ENCODE measurements at places on chromosomes 13 and 19.
A peak's percentile ranks its signal among the peaks of the same experiment; 100 is the strongest.

GRCh38 chr13:47326061-47326460 lies 429.2 kb upstream of the HTR2A start:
- no peak for DNase-seq

DNA sequence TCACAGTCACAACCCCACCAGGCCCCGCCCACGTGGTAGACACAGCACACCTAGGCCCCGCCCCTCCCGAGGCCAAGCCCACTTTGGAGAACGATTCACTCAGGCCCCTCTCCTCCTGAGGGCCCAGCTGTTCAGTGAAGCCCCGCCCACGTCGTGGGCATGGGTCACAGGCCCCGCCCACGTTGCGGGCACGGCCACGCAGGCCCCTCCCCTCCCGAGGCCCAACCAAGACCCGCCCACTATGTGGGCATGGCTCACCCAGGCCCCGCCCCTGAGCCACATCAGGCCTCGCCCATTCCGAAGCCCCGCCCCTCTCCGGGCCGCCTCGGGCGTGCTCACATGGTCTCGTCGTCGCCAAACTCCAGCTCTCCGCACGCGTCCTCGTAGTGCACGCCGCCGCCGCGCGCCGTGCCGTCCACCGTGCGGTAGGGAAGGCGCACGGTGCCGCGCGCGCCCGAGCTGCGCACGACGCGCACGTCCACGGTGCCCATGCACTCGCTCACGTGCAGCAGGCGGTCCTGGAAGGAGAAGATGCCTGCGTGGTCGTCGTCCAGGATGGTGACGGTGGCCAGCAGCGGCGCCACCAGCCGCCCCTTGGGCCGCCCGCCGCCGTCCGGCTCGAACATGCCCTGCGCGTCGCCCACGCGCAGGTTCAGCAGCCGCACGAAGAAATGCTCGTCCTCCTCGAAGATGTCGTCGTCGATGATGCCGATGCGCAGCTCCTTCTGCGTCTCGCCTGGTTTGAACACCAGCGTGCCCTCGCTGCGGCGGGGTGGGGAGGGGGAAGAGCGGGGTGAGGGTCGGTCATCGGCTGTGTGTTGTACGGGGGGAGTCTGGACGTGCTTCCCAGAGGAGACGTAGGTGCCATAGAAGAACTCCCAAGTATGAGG lies 24.0 kb downstream of the SLC8A2 start:
- DNase-seq: peak; percentile 74

- DNase-seq: no peak
These were observed 5.2 kb downstream of the CEACAM4 start for GRCh38 chr19:41621654-41622053.

DNA sequence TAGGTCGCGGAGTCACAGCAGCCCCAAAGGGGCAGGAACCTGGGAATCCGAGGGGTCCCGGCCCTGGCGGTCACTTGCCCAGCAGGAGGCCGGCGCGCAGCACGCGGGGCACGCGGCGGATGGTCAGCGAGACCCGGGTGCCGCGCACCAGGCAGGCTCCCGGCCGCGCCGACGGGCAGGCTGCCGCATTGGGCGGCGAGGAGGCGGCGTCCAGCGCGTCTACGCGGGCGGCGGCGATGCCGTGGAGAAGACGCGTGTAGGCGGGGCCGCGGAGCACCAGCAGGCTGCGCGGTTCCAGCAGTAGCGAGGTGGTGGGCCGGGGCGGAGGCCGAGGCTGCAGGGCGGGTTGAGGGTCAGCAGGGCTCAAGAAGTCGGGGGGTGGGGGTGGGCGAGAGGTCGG lies 607 bp upstream of the SYNE4 start:
- DNase-seq: no peak

DNA sequence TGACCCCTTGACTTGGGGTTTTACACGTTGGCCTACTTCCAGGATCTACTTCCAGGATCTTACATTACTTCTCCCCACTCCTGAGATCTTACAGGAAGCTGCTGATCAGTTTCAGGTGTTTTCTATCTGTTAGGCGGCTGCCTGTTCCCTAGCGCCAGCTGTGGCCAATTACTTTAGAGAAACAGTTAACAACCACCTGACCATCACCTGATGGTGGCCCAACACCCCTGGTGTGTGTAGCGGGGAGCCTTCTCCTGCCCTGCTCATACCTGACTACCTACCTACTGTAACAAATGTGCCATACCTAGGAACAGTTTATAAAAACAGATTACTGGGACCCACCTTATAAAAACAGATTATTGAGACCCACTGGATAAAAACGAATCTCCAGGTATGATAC lies 2.8 kb upstream of the POP4 start:
- no peak for DNase-seq

DNA sequence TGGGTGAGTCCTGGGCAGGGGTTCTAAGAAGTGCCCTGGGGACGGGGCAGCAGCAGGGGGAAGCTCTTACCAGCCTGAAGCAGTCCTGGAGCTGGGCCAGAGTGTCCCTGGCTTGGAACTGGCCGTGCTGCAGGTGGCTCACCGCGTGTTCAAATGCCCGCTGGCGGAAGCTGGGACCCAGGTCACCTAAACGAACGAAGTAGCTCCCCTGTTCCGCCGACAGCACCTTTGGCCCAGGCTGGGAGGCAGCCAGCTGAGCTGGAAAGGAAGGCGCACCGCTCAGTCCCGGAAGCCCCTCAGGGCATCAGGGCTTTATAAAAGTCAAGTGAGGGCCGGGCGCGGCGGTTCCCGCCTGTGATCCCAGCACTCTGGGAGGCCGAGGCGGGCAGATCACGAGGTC lies 9.6 kb downstream of the PLIN4 start:
- DNase-seq: no peak

GRCh38 chr13:96816261-96816660 lies 178.0 kb downstream of the OXGR1 start:
- no peak for DNase-seq

GRCh38 chr19:8044018-8044417 lies 8.5 kb upstream of the CCL25 start:
- no peak for DNase-seq

- no peak for DNase-seq
These were observed 1554.9 kb downstream of the EFNB2 start for GRCh38 chr13:104980586-104980985.

GRCh38 chr13:110426735-110427134 lies 119.7 kb downstream of the COL4A2 start:
- DNase-seq: no peak

GRCh38 chr13:85266331-85266730 lies 532.9 kb downstream of the SLITRK6 start:
- DNase-seq: no peak

DNA sequence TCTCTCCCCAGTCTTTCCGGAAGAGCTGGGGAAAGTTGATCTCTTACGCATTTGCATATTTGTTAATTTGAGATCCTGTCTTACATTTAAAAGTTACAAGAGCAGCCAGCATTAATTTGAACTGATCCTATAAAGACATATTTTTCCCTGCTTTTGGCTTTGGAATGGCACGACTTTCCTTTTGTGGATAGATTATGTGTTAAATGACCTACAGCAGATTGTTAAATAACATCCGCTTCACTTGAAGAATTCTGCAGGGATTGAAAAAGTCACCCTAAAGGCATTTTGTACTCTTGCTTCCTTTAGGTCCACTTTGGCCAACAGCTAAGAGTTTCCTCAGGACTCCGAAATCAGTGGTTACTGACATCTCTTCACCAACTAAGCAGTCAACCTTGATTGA lies 334.0 kb downstream of the TBC1D4 start:
- DNase-seq: no peak

- no peak for DNase-seq
These were observed 393.7 kb downstream of the NDFIP2 start for GRCh38 chr13:79874396-79875360.

DNA sequence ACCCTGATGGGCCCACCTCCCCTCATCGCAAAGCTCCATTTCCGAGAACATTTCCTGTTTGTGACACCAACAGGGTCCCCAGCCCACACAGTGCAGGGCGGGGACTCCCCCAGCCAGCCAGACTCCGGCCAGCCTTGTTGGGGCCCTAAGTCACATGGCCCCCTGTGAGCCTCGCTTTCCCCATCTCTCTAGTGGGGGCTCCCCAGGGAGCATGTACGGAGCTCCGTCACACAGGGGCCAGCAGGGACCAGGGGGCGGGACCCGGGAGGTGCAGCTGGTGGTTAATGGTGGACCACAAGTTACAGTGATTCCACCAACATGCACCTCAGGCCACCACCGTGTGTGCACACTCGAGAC lies 1.7 kb downstream of the TBXA2R start:
- no peak for DNase-seq

DNA sequence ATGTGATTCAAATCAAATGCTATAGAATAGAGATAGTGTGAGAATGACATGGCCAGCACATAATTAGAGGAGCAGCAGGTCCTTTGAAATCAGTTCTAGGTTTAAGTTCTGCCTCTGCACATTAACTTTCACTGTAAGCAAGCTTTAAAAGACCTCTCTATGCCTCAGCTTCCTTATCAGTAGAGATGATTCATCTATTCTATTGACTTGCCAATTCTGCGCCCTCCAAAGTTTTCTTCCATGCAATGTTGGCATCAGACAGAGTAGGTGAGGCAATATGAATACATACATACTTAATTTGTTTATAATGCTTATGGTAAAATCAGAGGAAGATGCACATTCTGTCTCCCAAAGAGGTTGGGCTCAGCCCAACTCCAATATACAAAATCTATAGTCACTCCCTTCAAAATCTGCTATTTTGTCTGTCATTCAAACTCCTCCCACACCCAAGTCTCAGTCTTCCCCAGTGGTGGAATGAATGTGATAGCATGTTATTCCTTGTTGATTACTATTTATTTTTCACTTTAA lies 525.5 kb downstream of the RFC3 start:
- no peak for DNase-seq

GRCh38 chr13:31749929-31750328 lies 10.6 kb downstream of the RXFP2 start:
- DNase-seq: no peak

DNA sequence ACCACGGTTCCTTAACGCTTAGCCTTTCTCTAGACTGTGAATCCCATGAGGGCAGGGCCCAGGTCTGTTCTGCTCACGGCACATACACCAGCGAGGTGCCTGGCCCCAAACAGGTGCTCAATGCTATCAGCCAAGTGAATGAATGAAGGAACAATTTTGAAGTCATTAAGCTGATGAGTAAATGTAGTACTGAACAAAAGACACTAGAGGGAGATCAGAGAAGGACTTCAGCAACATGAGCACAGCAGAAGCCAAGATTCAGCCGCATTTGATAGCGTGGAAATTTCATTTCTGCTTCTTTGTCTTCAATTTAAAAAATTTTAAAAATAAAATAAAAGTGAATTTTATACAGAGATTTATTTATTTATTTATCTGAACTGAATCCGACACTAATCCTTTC lies 20.1 kb upstream of the MYO16 start:
- DNase-seq: no peak

GRCh38 chr13:94272038-94272437 lies 207.4 kb downstream of the DCT start:
- no peak for DNase-seq

DNA sequence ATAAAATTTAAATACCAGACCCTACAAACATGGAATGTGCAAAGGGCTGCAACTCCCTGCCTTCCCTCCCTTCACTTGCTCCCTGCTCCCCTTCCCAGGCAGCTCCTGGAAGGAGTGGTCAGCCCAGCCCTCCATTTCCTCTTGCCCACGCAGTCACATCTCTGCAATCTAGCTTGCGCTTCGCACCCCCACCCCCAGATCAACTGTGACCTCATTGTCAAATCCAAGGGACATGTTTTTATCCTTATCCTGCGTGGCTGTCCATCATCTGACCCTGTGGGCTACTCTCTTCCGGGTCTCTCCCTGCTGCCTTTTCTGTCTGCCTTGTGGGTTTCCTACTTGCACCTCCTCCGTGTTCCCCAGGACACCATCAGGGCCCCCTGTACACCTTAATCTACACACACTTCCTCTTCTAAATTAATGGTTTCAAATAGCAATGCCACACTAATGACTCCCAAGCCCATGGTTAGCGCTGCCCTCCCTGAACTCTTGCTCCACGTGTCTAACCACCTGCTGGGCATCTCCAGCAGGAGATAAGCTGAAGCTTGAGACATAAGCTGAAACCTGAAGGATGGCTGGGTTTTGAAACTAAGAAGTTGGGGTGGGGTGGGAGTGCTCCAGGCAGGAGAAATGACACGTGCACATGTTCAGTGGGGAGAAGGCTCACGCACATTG lies 118.3 kb downstream of the USP12 start:
- no peak for DNase-seq

- no peak for DNase-seq
These were observed 193.3 kb upstream of the ZNF536 start for GRCh38 chr19:30178721-30179402.

DNA sequence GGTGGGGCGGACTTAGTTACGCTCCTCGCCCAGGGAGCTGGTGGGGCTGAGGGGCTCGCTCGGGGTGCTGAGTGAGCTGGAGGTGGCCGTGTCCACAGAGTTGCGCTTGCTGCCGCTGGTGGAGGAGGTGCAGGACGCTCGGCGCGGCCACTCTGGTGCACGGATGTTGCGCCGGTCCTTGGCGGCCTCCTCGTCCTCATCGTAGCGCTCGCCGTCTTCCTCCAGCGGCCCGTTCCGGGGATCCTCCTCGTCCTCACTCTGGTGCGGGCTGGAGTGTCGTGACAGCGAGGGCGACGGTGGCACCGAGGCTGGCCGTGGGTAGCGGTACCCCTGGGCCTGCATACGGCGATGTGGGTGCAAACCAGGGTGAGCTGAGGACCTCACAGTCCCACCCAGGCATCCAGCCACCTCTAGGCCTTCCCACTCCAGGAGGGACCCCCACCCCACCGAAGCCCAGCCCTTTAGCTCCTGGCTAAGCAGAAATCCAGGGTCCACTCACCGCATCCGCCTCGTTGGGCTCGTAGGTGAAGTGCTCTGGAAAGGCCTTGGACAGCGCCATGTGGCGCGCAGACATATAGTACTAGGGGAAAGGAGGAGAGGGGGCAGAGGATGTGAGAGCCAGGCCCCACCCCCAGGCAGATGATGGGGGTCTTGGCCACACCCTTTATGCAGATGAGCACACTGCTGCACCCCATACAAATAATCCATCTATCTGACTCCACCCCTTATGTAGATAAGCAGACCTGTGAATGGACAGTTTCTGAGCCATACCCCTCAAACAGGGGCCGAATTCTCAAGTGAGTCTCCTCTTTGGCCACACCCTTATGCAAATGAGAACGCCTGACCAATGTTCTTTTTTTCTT lies 4.4 kb downstream of the FTL start:
- DNase-seq: no peak

DNA sequence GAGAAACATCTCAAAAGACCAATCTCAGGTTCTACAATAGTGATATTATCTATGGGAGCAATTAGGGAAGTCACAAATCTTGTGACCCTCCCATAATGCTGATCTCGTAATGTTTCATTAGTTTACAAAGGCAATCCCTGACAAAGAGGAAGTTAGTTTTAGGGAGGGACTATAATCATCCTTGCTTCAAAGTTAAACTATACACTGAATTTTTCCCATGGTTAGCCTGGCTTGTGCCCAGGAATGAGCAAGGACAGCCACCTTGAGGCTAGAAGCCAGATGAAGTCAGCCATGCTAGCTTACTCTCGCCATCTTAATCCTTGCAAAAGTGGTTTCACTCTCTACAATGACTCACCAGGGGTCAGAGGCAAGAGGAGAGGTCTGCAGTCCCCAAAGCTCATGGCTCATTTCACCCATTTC lies 5.4 kb downstream of the CEACAM3 start:
- DNase-seq: no peak

- no peak for DNase-seq
These were observed 18.8 kb downstream of the FLT1 start for GRCh38 chr13:28475916-28476725.

GRCh38 chr19:43300206-43300605 lies 30.9 kb upstream of the PSG9 start:
- no peak for DNase-seq

GRCh38 chr19:51272183-51272810 lies 21.4 kb downstream of the SIGLECL1 start:
- DNase-seq: no peak

All from CMK (cell line).